Nucleus accumbens (tissue), 56 donors: ENCODE measurements at places on chromosomes 7 and 10.

- no peak for DNase-seq
Measured at GRCh38 chr10:110764378-110764777, 107.3 kb upstream of the PDCD4 start.

DNA sequence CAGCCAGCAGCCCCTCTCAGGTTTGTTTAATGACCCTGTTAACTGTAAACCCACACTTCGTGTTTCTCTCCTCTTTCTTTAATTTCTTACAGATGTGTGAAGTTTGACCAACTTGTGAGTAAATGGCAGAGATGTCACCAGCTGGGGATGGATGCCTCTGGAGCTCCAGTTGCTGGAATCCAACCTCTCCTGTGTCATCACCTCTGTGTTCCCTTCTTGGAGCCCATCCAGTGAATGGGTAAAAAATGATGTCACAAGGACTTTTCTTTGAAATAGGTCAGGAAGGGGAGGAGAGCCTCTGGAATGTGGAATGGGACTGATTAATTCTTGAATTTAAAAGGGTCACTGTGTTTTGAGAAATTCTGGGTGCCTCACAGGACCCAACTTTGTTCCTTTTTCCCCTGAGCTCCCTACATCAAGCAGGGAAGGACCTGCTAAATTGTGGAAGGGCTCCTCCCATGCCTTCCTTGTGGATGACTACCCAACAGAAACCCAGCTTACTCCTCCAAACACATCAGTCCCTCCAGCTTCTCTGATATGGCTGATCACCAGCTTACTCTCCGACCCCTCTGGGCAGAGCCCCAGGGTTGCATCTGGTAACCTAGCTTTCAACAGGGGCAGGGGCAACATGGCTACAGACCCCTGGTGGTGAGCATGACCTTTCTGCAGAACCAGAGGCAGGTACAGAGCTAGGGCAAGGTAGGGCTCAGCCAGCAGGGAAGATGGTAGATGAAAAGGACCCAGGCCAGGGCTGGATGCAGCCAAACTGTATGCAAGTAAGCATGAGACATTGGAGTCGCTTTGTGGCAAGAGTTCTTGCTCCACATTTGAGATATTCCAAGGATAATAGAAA lies 67.5 kb downstream of the STRA8 start:
- DNase-seq = no peak

DNA sequence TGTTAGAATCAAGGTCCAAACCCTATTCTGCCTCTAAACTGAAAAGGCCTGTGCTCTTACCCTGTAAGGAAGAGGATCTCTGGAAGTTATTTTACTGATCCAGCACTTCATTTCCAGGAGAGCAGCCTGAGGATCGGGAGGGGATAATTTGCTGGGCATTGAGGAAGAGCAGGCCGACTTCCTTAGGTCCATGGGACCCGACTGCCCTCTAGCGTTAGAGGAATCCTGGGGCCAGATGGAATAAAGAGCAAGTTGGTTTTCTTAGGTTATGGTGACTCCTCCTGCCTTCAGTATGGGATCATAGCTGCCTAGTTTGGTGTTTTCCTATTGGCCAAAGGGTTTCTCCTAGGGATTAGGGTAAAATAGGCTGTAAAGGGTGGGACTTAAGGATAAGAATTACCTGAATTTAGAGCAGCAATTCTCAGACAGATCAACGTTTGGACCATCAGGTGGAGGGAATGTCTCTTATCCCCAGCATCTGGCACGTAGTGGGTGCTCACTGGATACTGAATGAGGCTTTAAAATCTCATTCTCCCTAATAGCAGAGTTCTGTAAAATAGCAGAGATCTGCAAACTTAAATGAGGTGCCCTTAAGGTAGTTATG lies 40.0 kb upstream of the SORBS1 start:
- DNase-seq = peak; percentile 48

GRCh38 chr7:68187532-68187931 lies 1190.9 kb downstream of the TYW1 start:
- no peak for DNase-seq

- DNase-seq = no peak
Measured at GRCh38 chr10:34185998-34186397, 629.1 kb downstream of the PARD3 start.

GRCh38 chr10:23556727-23557440 lies 118.0 kb downstream of the OTUD1 start:
- DNase-seq = no peak

GRCh38 chr7:30164567-30164966 lies 29.8 kb downstream of the MTURN start:
- DNase-seq = no peak

DNA sequence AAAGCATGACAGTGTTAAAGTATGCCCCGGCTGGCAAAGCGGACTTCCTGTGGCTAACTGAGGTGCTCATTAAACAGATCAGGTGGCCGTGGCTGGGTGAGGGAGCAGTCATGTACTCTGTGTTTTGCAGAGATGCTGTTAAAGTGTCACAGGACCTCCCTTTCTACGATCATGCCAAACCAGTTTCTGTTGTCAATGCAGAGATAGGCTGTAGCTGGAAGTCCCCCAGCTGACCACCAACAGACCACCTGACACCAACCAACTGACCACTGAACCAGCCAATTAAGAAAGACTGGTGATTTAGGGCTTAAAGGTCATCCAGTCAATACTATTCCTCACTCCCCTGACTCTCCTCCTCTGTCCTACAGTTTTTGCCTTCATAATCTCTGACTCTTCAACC lies 431.1 kb upstream of the LRGUK start:
- no peak for DNase-seq

DNA sequence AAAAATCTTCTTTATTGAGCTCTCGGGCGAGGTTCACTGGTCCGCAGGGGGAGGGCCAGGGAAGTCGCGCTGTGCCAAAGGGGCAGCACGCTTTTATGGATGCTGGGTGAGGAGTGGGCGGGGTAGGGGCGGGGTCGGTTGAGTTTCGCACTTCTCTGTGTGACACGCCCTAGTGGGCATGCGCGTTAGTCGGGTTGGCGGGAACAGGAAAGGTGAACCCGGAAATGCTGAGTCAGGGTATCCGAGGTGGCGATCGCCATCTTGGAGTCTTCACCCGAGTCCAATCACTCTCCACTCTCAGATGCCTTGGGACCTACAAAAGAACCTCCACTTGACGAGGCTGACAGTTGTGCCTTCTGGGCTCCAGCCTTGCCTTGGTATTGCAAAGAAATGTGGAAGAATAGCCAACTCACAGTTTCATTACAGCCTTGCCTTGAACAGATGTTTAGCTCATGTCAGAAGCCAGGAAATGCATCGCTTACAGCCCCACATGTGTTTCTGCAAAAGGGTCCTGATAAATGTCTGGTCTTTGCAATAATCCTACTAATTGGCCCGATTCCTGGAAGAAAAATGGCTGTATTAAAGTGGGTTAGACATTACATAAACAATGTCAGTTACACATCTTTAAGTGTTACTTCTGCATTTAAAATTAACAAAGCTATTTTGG lies 64.1 kb downstream of the AHR start:
- no peak for DNase-seq

- DNase-seq = no peak
Measured at GRCh38 chr10:28761084-28761846, 83.9 kb downstream of the BAMBI start.

DNA sequence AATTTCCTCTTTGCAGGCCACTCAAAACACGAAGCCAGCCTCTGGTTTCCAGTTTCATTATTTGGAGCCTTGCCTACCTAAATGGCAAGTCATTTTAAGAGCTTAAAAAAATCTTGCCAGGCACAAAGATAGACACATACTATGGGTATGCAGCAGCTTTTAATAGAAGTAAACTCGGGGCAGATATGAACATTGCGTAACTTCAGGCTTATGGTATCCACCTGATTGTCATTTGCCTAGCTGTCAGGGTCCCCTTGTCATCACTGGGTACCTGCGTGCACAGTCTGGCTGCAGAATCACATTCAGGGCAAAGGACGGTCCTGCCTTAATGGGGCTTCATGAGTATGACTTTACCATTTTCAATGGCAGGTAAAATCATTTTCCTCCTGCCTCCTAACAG lies 466.1 kb upstream of the NRP1 start:
- no peak for DNase-seq

DNA sequence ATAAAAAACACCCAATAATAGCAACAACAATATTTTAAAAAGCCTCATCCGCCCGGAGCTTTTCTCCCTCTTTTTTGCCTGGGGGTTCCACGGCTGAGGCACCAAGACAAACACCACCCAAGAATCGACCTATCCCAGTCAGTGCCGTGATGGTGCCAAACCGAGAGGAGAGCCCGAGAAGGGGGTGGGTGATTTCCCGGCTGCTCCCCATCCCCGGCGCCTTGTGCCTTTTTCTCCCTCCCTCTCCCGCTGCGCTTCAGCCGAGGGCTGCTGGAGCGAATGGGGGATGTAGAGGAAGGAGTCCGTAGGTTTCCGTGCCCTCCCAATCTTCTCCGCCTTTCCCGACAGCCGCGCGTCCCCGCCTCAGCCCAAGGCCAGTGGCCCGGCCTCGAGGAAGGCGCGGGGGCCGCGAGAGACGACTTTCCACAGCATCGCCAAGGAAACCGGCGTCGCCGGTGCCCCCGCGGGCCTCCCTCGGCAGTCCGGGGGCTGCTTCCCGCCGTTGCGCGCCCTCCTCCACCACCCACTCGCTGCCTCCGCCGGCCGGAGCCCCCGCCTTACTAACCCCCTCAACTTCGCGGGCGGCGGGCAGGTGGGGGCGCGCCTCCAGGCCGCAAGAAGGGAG lies 1.3 kb downstream of the EGR2 start:
- DNase-seq = no peak

GRCh38 chr10:63093227-63093626 lies 39.9 kb upstream of the NRBF2 start:
- DNase-seq = no peak

- DNase-seq = no peak
Measured at GRCh38 chr7:150570556-150571465, 3.6 kb downstream of the GIMAP4 start.

DNA sequence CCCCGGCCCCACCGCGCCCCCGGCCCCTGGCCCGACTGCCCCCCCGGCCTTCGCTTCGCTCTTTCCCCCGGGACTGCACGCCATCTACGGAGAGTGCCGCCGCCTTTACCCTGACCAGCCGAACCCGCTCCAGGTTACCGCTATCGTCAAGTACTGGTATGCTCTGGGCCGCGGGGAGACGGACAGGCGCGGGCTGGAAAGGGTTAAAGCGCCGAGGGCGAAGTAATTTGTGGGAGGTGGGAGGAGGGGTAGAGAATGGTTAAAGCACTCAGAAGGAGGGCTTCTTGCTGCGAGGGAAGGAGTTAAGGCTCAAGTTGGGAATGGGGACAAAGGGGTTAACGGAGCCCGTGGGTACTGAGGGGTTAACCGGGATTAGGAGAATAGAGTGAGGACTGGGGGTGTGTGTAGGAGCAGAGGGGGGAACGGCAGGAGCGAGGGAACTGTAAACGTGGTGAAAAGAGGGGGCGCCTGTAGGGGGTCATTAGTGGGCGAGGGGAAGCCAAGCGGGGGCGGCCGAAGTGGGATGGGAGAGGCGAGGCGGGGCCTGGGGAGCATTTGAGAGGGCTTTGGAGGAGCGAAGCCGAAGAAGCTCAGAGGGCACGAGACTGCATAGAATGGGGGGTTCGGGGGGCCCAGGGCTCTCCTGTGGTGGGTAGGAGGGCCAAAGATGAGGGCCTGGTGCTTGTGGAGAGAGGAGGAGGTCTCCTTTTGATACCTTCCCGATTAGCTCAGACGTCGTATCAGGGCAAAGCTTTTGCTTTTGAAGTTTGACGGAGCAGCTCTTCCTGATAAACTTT lies 605 bp downstream of the SUFU start:
- no peak for DNase-seq
